ENCODE measurements at places on chromosomes 12 and 14.

GRCh38 chr14:101814934-101815333 lies 53.4 kb downstream of the PPP2R5C start:
- no peak for DNase-seq

- no peak for DNase-seq
Measured at GRCh38 chr14:104184911-104185499, 46.6 kb downstream of the KIF26A start.

- no peak for DNase-seq
Measured at GRCh38 chr12:22121224-22121623, 75.2 kb downstream of the CMAS start.

GRCh38 chr14:23047751-23048693 lies 6.0 kb downstream of the PSMB11 start:
- no peak for DNase-seq

DNA sequence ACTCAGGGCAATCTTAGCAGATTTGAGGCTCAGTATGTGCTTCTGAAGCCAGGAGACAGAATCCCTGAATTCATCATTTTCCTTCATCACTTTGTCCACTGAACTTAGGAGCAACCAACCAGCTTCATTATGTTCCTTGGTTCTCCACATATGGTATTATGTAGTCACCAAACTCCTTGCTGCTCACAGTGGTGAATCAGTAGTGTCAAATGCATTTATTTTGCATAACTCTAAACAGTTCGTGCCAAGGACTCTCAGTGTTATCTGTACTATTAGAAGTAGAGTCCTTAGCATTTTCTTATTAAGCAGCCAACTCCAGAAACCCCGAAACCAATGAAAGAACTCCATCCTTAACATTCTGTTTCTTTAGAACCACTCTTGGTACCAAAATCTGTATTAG lies 466.9 kb upstream of the RGS6 start:
- no peak for DNase-seq

DNA sequence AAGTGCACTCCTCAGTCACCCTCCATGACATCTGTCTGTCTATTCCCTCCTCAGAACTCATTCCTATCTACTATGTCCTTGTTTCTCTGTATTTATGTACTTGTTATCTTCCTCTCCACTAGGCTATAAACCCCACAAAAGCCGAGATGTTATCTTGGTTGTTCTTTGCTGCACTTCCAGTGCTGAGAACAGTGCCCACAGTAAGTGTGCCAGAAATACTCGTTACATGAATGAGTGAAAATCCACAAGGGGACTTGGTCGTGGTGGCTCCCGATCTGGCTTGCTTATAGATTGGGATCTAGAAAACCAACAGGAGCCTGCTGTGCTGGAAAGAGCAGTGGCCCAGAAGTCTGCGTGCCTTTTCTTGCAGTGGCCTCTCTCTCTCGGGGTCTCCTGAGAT lies 111.9 kb upstream of the PRMT8 start:
- DNase-seq = no peak

DNA sequence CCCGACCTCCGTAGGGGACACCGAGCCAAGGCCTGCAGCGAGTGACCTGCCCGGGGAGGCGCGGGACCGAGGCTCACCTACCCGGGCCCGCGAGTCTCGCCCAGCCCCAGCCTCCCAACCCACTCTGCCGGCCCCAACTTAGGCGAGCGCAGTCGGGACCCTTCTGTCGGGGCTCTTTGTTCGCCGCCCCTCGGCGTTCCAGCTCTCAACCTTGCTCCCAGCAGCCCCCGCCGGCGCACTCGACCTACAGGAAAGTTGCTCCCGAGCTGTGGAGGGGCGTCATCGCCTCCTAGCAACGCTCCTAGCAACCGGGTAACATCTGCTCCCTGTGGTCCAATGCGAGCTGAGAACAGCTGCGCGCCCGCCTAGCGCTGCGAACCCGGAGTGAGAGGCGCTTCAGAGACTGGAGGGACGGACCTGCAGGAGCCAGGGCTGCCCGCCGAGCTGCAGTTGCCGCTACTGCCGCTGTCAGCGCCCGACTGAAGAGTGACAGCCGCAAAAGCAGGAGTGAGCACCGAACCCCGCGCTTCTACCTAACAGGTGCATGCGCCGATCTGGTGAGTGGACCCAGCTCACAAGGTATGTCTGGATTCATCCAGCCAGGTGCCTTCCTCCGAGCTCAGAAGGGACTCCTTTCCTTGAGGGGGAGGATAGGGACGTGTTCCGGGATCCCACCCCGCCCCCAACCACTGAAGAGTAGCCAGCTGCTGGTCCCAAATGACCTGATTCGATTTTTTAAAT lies 355.0 kb downstream of the SNAPC1 start:
- peak; percentile 59 for DNase-seq

- no peak for DNase-seq
Measured at GRCh38 chr12:93563807-93564538, 8.5 kb upstream of the SOCS2 start.

DNA sequence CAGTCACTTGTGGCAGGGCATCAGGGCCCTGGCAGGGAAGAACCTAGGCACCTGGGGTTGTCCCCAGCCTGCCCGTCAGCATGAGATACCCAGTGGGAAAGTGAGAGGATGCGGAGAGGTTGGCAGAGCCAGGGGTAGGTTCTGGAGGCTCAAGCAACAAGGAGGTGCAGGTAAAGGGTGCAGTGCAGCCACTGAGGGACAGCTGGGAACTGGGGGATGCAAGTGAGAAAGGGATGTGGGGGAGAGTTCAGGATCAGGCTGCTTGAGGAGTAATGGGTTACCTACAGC lies 18.7 kb downstream of the VASH1 start:
- no peak for DNase-seq

DNA sequence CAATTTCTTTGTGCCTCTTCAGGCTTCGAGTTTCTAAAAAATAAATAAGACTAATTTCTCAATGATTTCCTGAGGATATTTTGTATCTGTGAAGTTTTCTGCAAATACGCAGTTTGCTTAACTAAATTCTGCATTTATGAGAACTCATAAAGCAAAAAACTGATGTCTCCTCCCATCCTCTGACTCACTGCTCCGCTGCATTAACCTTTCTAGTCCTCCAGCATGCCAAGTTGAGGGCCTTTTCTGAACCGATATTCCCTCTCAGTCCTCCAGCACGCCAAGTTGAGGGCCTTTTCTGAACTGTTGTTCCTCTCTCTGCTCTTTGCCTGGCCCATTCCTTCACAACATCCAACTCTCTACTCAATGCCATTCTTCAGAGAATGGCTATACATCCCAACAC lies 3.2 kb downstream of the IPO8 start:
- DNase-seq = no peak

DNA sequence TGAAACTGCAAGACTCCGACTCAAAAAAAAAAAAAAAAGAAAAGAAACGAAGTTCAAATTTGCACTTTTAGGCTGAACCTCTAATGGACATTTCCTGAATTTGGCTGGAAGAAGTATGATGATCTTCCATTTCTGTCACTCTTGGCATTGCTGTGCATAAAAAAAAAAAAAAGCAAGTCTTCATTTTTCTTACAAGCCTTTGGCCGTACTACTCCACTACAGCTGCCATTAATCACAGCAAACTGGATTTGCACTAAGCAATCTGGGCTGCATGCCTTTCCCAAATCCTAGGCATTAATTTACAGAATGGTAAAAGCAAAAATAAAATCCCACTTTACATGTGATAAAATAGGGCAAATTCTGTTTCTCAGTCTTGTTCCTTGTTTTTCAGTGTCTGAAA lies 7.1 kb downstream of the CSRP2 start:
- DNase-seq = no peak

- DNase-seq = no peak
Measured at GRCh38 chr14:79064214-79064613, 894.0 kb downstream of the NRXN3 start.

GRCh38 chr14:76833011-76833410 lies 6.8 kb downstream of the LRRC74A start:
- DNase-seq = no peak

DNA sequence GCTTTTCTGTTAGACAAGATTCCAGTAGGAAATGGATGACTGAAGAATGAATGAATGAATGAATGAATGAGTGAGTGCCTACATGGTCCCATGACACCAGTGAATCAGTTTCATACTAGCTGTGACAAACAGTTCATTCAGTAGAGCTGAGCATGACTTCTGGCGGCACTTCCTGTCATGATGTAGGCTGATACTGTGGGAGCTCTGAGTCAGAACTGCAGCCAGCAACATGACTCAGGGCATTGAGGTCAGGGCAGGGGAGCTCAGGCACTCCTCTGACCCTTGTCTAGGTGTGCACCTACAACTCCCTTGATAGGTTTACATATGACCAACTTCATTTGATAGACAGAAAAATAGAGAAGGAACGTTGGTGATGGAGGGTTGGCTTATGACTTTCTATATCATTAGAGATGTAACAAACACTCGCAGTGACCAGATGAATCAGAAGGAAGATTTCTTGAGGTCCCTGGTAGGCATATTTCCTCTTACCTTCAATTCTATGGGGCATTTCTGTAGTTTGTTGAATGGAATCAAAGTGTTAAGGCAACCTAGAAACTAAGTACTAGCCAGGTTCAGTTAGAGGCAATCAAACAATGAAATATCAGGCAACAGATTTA lies 139.3 kb upstream of the ARHGAP5 start:
- no peak for DNase-seq

- no peak for DNase-seq
Measured at GRCh38 chr14:29569194-29569593, 358.5 kb downstream of the PRKD1 start.

DNA sequence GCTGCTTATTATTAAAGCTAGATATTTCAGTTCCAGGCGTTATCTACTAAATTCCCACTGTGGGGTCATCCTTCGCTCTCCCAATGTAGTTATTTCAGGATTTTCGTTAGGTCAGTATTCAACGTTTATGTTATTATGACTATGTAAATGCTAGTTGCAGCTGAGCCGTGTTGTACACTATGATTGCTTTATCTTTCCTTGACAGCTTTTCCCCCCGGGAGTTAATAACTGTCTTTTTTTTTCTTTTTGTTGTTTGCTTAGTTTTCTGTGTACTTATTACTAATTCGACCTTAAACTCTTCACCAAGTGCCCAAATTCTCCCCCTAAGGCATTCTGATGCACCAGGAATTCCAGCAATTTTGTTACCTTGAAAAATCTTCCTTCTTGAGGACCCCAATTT lies 48.5 kb downstream of the SUDS3 start:
- no peak for DNase-seq

DNA sequence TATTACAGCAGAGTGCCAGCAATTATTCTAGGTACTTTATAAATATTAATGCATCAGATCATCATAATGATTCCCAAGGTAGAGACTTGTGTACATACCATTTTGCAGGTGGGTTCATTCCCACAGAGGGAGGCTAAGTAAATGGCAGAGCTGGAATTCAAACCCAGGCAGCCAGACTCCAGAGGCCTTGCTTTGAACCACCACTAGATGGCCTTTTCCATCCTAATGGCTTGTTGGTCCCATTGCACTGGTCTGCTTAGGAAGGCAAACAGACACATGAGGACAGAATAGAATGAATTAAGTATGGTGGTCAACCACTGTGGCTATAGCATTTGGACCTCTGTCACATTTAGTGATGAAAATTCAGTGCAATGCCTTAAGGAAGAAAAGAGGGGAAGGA lies 158.7 kb downstream of the METTL25 start:
- peak; percentile 22 for DNase-seq

DNA sequence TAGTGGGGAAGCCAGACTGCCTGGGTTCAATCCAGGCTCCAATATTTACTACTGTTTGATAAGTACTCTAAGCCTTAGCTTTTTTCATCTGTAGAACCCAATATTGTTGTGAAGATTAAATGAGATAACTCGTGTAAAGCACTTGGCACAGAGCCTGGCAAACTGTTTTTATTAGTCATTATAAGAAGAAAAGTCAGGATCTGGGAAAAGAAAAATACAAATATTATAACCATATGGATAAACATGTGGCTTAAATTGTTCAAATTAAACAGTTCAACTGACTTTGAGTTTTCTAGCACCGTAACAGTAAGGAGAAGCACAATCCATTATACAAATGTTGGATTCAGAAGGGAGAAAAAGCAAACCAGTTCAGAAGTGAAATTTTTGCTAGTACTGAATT lies 22.0 kb upstream of the CDK17 start:
- DNase-seq = no peak

DNA sequence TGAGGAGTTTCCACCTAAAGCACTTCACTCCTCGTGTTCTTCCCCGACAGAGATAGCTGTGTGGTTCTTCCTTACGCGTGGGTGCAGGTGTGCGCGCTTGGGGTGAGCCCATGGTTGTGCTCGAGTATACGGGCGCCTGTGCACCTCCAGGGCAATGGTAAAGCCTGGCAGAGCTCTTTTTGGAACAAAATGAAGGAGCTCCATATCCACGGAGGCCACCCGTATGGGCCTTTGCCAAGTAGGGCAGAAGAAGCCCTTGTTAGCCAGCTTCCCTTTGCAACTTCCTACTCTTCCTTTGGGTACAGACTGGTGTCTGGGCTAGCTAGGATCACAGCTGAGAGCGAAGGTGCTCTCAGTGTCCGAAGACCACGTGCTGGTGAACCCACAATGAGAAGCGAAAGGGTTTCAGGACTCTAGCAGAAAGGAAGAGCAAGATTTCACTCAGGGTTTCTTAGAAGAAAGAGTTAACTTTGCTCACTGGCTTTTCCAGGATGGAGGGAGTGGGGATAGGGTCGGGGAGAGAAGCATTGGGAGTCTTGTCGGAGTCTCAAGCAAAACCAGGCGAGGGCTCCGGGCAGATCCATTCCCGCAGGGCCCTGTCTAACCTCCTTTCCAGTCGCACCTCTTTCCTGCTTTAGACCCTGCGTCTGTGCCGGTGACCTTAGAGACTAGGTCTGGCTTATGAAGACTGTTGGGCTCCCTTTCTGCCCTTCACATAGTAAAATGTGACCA lies 960 bp upstream of the LRFN5 start:
- DNase-seq = no peak

DNA sequence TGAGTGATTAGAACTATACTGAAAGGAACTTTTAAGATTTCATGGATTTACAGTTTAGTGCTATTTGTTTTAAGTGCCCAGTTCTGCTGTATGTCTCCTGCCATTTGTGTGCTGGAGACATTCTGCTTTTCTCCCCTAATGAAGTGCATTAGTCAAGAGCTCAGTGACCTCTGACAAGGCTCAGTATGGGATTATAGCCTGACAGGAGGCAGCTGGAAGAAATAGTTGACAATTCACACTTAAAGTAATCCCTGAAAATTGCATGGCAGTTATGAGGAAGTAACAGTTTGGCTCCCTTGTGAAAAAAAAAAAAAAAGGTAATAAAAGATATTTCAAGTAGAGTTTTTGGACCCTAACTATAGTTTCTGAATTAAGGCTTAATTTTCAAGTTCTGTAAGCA lies 70.3 kb downstream of the ALX1 start:
- no peak for DNase-seq
